ENCODE measurements at places on chromosomes 12 and 14.

GRCh38 chr14:105989566-105990302, 463.4 kb downstream of the TMEM121 start:
- DNase-seq = no peak

DNA sequence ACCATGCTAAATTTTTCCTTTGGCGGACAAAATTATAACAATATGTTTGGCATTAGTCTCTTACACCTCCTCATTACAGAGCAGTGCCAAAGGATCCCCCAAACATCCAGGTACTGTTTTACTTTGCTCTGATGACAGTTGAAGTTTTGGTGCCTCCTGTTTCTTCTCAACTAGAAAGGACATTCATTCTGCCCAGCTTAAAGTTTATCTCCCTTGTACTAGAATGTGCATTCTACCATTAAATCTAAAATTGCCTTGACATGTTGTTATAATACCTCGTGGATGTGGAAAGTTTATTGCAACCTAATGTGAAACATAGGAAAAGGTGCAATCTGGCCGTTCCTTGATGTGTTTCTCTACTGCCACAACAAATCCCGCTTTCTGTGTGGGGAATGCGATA, 173.4 kb downstream of the KITLG start:
- DNase-seq = no peak

- peak; percentile 36 for DNase-seq
Observed at GRCh38 chr12:28440081-28440608, 249.9 kb downstream of the CCDC91 start.

GRCh38 chr12:20967756-20968155, 157.3 kb downstream of the SLCO1B3 start:
- DNase-seq = no peak

DNA sequence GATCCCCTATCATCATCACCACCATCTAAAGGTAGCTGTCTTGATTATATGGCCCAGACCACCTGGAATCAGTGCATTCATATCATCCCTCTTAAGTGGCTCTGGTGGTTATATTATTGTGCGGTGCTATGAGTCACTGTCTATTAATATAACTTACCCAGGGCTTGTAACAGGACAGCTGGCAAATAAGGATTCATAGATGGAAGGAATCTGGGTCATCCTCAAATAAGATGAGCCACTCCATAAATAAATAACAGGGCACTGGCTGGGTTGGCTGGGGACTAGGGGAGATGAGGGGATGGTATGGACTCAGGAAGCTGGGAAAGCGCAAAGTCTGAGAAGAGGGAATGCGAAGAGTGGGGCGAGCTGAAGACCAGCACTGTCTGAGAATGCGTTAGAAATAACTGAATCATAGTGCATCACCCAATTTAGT, 216.1 kb downstream of the NUAK1 start:
- no peak for DNase-seq

DNA sequence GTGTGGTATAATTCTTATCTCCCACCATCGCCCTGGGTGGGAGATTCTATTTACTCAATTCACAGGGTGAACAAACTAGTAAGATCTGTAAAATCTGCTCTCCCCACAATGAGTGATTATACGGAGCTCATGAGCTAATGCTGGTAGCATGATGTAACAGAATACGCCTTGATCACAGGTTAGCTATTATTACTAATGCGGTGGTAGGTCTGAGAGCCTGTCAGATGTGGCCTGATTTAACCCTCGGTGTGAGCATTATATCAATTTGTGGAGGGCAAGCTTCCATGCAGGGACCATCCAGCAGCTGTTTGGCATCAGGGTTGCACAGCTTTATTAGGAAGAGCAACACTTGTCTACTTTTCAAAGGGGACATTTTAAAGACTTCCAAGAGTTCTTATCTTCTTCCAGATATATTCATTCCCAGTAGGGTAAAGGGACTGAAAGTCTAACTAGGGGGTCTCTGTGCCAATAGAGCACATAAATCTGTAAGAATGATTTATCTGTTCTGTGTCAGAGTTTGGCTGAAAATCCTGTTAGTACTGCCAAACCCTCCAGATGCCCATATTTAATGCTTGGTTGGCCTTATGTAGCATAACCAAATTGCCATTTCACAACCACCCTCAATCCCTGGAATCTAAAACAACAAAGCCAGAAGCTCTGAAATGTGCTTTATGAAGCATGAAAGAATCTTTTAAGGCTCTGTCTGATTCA, 18.7 kb downstream of the TSHR start:
- peak; percentile 20 for DNase-seq

DNA sequence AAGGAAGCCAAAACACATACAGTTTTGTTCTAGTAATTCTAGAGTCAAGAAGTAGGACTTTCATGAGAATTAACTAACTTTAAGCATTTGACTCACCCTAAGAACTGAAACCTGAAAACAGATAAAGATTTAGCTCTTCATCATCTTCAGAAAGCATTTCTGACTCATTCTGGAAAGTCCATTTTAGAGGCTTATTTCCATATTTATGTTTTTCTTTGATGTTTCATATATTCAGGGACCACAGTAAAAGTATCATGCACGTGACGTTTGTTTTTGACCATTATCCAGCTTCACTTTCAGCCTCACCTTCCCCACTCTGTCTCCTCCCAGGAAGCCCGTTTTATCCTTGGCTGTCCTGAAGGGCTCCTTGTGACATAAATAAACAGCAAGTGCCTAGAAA, 79.2 kb downstream of the MDGA2 start:
- DNase-seq = no peak

DNA sequence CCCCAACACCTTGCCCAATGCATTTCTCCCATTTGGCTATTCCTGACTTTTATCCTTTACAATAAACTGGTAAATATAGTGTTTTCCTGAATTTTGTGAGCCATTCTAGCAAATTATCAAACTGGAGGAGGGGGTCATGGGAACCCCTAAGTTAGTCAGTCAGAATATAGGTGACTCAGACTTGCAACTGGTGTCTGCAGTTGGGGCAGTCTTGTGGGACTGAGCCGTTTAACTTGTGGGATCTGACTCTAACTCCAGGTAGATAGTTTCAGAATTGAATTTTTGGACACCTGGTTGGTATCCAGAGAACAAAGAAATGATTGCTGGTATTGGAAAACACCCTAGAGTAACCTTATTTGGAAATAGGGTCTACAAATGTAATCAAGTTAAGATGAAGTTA, 133.4 kb downstream of the CEP83 start:
- no peak for DNase-seq

- no peak for DNase-seq
Observed at GRCh38 chr14:92753250-92753649, 4.8 kb upstream of the LGMN start.

- DNase-seq = no peak
Observed at GRCh38 chr14:29425705-29426482, 501.8 kb downstream of the PRKD1 start.

- DNase-seq = peak; percentile 74
Observed at GRCh38 chr12:76084863-76085519, 506 bp upstream of the NAP1L1 start.

GRCh38 chr14:95485222-95485819, 31.1 kb downstream of the SYNE3 start:
- DNase-seq = no peak

- no peak for DNase-seq
Observed at GRCh38 chr14:99440278-99440677, 40.4 kb downstream of the SETD3 start.

- DNase-seq = no peak
Observed at GRCh38 chr12:117027251-117028086, 71.7 kb downstream of the TESC start.

DNA sequence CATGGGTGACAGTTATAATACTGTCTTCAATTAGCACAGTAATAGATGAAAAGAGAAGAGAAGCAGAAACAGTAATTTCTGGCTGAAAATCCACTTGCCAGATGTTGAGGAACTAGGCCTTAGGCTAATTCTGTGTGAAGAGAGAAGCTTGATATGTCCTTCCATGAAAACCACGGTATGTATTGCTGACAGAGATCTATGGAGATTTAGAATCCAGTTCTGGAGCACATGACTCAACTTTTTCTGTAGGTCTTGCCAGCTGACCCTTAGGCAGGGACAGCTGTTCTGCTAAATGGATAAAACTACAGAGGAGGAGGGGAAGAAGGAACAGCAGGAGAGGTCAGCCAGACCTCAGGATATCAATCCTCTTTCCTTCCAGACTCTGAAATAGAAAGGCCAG, 211.5 kb downstream of the PRKD1 start:
- no peak for DNase-seq

DNA sequence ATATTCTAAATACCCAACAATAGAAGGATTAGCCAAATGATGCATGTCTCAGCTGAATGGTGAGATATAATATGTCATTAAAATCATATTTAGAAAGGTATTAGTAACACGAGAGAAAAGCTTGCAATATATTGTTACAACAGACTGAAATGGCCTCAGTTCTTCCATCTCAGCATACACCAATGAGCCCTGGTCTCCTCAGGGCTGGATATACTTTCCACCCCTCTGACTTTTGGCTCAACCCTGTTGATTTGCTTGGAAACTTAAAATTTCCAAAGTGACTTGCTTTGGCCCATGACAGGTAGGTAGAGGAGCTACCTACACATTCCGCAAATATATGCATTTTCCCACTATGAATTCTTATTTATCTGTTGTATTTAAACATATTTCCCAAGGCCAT, 908.1 kb upstream of the TMEM132C start:
- no peak for DNase-seq

DNA sequence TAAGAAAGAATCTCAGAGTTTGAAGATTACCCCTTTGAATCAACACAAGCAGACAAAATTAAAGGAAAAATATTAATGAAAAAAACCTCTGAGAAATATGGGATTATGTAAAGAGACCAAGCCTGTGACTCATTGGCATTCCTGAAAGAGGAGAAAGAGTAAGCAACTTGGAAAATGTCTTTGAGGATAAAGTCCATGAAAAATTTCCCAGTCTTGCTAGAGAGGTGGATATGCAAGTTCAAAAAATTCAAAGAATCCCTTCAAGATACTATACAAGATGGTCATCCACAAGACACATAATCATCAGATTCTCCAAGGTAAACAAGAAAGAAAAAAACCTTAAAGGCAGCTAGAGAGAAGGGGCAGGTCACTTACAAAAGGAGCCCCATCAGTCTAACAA, 13.3 kb downstream of the SLCO1B1 start:
- DNase-seq = no peak

DNA sequence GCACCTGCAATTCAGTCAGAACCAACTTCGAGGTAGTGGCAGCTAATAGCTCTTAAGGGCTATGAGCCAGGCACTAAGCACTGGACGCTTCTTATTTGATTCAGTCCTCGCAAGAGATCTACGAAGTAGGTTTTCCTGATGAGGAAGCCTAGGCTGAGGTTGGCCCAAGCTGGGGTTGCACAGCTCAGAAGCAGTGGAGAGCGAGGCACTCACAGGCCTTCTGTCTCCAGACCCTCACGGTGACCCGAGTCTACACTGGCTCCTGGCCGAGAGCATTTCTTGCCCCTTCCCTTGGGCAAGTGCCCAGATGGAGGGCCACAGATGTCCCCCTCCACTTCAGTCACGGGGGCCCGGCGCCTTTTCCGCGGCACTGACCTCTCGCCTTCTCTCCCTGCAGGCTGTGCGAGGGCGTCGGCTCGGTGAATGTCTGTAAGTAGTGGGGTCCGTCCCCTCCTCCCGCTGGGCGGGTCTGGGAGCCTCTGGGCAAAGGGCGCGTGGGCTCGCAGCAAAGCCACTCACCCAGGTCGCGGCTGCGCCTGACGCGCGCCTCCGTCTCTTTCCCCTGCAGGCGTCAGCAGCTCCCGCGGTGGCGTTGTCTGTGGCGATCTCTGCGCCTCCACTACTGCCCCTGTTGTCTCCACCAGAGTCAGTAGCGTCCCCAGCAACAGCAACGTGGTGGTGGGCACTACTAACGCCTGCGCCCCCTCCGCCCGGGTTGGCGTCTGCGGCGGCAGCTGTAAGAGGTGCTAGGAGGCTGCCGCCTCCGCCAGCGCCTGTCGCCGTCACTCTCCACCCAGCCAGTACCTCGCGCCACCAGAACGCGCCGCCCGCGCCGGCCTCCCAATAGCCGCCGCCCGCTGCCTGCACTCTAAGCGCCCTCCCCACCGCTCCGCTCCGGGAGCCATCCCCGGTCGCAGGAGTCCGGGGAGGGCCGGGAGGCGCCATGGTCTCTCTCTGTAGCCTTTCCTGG, 13.1 kb downstream of the KRT83 start:
- DNase-seq = no peak

DNA sequence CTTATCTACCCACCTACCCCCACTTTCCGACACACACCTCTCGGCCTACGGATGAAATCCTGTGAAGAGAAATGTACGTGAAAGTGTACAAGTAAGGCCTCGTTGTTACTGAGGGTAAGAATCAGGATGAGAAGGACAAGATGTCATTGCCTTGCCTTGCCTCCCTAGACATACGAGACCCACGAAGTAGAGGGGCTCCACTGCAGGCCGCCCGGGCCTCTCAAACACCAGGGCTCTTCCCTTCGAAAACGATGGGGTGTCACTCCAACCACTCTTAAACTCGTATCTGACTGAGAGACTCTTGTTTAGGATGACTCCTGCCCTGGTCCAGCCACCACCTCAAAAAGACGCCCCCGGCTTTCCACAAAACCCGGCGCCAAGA, 498 bp downstream of the RACGAP1 start:
- DNase-seq = no peak

DNA sequence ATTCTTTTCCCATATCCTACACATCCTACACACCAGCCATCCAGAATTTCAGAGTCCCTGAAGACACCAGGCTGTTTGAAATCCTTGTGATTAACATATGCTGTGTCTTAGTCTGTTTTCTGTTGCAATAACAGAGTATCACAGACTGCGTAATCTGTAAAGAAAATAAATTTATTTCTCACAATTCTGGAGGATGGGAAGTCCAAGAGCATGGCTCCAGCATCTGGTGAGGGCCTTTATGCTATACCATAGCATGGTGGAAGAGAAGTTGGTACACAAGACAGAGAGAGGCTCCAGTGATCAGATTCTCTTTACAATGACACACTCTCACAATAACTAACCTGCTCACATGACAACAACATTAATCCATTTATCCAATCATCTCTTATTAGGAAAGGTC, 4.1 kb downstream of the ART4 start:
- no peak for DNase-seq

DNA sequence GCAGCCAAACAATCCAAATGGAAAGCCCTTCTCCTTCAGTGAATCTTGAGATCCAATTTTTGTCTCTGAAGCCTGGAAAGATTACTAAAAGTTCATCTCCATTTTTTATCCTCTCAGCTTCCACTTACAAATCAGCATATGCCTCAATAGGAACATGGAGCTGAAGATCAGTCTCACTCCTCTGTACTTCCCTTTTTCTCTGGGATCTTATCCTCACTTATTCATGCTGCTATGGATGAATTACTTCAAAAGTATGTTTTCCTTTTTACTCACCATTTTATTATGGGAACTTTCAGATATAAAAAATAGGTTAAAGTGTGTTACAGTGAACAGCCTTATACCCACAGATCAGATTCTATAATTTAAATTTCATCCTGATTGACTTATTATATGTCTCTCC, 14.4 kb upstream of the NTF3 start:
- DNase-seq = no peak

GRCh38 chr14:102484316-102484715, 25.3 kb downstream of the ANKRD9 start:
- DNase-seq = no peak

DNA sequence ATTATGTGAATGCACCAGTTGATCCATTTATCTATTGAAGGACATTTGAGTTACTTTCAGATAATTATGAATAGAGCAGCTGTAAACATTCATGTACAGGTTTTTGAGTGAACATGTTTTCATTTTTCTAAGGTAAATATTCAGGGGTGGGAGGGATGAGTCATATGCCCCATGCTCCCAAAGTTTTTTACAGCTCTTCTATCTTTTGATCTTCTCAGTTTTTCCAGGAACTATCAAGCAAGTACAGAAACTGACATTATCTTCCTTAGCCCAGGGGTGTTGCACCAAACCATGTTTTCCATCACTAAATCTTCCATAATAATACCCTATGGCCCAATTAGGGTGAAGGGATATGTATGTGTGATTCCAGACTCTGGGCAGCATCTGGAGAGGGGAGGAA, 384.5 kb downstream of the EMP1 start:
- no peak for DNase-seq

Data from NCI-H1105 (cell line).